ENCODE measurements at places on chromosomes 3 and 15.

DNA sequence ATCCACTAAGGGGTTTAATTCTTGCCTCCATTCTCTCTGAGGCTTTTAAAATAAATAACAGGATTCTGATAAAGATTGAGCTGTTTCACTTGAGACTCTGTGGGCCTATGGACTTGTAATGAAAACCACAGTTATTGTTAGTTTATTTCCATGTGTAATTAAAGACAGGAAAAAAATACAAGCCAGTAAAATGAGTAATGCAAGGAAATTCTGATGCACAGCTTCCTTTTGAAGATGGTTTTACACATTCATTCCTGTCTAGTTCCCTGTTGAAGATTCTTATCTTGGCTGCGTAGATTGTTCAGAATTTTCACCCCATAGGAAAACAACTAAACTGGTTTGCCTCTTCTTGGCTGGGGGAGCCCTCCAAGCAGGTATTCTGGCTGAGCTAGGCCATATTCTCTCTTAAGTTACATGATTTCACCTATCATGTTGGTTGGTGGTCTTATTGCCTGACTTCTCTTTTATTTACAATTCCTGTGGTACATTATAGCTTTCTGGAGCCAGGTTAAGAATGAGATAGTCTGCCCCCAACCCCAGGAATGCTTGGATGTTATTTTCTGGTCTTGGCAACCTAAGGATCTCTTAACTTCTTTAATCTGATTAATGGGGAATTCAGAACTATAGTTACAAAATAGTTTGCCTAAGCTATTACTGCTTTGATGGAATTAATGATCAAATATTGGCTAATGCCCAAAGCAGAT is 67.6 kb downstream of the MITF start:
- DNase-seq, result no peak

DNA sequence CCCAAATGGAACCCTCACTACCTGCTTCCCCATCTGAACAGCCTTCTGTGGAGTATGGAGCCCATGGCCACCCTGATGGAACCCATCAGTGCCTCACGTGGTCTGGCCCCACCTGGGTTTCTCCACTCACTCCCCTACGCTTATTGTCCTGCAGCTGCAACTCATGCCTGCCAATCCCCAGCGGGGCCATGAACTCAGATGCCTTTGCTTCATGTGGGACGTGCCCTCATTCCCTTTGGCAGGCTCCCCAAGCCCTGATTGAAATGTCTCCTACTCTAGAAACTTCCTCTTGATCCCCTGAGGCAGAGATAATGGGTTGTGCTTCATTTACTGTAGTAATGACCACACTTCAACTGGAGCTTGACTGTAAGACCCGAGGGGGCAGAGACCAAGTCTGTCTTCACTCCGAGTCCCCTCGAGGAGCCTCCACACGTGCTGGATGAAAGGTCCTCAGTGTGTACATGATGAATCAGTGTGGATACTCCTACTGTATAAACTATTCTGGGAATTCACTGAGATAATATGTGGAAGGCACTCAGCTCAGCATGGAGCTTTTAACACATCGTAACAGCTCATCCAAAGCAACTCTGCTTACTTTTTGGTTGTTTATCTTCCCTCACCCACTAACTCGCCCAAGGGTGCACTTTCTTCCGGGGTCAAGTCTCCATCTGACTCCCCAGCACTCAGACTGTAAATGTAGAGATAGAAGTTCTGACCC is 232.8 kb upstream of the BHLHE40 start:
- no peak for DNase-seq

DNA sequence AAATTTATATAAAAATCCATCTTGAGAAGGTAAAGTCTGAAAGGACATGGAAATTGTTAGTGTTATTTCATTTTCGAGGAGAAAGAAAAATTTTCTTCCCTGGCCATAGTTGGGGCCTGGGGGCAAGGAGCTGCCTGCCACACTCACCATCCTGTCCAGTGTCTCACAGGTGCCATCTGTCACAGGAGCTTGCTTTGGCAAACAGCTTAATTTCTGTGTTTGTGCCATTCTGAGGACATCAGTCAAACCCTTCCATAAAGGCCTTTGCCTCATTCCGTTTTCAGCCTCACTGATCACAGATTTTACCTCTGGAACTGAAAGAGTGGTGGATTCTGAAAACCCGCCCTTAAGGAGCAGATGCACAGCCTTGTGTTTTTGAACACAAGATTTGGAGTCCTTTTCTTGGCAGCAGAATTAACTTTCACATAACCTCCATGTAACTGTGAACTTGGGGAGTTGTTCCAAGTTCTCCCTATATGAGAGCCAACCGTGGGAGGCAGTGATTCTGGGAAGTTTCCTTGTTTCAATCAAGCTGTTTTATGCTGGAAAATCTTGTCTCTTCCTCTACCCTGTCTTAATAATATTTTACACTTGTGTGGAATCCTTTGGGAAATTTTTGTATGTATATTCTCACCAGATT is 254.7 kb downstream of the CACNA2D3 start:
- DNase-seq, result no peak

DNA sequence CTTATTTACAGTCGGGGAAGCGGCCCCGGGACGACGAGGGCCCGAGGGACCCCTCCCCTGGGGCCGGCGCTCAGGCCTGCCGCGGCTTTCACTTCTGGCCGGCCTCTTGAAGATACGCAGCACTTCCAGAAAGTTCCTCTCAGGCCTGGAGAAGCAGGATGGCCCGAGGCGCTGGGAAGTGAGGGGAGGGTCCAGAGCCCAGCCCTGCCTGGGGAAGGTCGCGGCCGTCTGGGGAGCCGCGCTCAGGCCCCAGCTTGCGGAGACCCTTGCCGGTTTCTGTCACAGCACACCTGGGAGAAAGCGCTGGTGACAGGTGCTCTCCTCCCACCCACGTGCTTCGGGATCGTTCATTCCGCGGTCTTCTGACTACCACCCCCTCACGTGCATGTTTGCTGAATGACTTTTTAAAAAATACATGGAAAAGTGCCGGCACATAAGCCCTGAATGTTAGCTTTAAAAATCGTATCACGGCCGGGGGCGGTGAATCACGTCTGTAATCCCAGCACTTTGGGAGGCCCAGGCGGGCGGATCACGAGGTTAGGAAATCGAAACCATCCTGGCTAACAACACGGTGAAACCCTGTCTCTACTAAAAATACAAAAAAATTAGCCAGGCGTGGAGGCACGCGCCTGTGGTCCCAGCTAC is 727 bp upstream of the TM2D3 start:
- DNase-seq, result no peak

DNA sequence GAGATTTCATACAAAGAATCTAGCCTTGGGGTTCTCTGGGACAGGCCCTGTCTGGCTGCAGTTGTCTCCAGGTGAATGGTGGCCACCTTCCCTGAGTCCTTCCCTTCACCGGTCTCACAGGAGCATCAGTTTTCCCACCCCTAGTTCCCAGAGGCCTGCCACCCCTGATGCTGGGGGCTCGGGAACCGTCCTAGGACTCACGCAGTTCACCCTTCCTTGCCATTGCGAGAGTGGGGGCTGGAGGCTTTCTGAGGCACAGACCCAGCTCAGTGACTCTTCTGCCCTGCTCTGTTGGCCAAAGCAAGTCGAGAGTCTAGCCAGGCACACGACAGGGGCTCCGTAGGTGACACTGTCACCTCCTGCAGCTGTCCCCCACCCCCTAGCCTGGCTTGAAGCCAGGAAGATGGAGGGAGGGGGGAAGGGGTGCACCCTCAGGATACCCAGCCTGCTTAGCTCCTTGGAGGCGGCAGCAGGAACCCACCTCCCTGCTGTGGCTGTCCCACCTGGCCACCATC is 130.3 kb downstream of the NUP210 start:
- no peak for DNase-seq

- no peak for DNase-seq
Measured at GRCh38 chr3:204102-204501, 7.5 kb downstream of the CHL1 start.

GRCh38 chr15:59303633-59304032 is 69.0 kb downstream of the MYO1E start:
- no peak for DNase-seq

DNA sequence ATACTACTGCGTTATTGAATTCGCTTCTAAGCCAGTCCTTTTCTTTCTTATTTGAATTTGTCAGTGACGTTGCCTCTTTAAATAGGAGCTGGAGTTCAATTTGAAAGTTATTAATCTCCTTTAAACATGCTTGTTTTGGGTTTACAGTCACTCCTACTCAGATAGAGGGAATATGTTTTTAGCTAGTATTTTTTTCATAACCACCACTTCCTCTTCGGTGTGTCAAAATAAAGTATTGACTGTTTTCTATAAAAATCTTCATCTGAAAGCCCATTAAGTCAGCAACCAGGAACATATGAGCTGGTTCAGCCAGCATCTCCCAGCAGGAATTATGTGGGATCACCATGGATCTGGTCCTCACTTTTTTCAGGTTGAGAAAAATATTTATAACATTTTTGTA is 772.9 kb downstream of the DIPK2A start:
- no peak for DNase-seq

- DNase-seq, result no peak
Measured at GRCh38 chr3:77825001-77825827, 785.3 kb downstream of the ROBO2 start.

DNA sequence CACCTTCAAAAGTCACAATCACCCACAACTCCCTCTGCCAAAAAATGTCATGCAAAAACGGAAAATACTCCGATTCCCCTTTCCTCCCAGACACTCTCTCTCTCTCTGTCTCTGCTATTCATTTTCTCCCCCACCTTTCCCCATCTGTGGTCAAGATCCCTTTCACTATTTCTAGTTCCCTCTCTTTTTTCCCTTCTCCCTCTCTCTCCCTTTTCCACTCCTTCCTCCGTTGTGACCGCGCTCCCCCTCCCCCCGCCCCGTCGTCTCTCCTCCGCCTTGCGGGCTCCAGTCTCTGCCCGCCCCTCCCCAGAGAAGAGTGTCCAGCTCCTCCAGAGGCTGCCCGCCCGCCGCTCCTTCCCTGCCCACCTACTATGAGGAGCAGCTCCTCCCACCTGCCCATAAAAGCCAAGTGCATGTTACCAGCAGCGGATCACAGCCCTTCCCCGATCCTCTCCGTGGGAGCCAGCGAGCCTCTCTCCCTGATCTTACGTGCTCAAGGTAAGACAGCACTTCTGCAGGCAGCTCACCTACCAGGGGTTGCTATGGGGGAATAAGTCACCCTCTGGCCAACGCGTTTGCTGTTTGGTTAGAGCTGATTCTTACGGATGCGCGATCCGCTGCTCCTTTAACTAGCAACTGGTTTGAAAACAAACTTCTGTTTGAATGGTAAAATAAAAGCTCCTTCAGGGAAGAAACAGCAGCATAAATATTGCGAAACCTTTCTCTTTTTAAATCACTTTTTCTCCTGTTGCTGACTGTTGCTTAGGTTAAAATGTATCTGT is at the start of gene COL8A1:
COL8A1 (plus strand) TSS at position 428 of the 782 bp plus-strand sequence. CDS start 152,089 bp downstream, outside the sequence.
- DNase-seq, result no peak

- no peak for DNase-seq
Measured at GRCh38 chr15:48001393-48002039, 119.3 kb upstream of the SLC24A5 start.

GRCh38 chr3:42914771-42915515 is 9.0 kb downstream of the ZNF662 start:
- no peak for DNase-seq

DNA sequence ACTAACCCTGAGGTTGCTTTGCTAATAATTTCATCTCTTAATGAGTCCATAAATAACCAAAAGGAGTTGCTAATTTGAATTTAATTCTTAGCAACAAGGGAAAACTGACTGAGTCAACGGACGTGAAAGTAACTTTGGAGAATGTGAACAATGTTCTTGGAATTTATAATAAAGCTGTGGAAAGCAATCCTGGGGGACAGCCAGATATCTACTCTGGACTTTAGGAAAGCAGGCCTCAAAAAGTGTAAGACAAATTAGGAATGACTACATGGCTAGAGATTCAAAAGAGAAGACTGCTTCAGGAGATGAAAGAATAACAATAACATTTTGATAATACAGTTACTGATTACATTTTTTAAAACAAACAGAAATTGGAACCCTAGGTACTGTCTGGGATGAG is 318.4 kb upstream of the COL8A1 start:
- no peak for DNase-seq

- no peak for DNase-seq
Measured at GRCh38 chr3:71092665-71093064, 490.9 kb downstream of the FOXP1 start.

GRCh38 chr15:65926899-65927298 is 57.6 kb downstream of the RAB11A start:
- no peak for DNase-seq

DNA sequence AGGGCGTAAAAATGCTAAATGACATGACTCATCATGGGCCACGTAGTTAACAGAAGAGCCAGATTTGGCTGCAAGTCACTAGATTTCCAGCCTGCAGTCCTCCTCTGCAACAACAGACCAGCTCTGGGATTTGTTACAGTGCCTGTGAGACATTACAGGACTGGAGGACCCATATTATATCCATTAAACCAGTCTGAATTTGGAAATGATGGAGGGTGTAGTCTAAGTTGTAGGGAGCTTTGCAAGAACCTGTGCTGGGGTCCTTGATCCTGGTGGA is 10.8 kb downstream of the ZNF774 start:
- DNase-seq, result no peak

DNA sequence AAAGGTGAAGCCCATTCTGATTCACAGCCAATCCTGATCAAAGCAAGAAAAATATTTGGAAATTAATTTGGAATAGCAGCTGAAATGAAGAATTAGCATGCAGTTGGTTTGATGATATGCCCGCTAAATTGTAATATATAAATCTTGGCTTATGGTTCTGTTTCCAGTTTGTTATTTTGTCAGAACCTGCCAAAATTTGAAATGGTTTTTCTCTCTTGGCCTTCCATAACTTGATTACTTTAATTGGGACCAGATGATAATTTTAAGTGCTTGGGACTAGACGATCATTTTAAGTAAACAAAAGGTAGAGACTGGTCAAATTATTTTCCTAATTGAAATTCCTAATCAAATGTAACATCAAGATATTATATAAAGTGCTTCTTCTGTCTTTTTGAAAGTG is 842.4 kb downstream of the TBL1XR1 start:
- no peak for DNase-seq

DNA sequence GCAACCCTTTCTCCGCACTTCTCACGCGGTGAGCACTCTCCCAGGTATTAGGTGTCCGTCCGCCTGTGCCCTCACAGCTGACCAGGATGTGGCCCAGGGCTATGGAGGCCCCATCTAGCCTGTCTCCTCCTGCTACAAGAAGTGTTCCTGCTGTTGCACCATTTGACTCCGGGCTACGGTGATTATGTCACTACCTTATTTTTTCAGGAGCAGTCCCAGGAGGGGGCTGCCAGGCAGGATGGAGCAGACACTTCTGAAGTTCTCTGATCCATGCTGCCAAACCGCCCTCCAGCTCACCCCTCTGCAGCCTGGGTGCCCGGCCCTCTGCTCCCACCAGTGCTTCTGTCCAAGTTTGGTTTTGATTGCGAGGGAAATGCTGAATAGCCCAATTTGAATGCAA is 36.9 kb downstream of the ZXDC start:
- no peak for DNase-seq

- no peak for DNase-seq
Measured at GRCh38 chr15:100623301-100623700, 20.9 kb downstream of the ASB7 start.

- no peak for DNase-seq
Measured at GRCh38 chr3:119085070-119085439, 50.4 kb upstream of the IGSF11 start.

DNA sequence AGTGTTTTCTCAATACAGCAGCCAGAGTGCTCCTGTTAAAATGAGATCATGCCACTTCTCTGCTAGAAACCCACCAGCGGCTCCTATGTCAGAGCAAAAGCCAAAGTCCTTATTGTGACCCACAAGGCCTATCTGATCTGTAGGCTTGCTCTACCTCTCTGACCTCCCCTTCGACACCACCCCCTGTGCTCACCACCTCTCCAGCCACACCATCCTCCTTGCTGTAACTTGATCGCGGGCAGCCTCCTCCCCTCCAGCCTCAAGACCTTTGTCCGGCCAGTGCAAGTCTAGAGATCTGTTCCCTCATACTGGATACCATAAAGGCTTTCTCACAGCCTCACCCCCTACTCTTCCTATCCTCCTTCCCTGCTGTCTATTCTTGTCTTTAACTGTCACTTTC is 1.9 kb upstream of the IGDCC4 start:
- DNase-seq, result no peak
